ENCODE measurements at places on chromosomes 4 and X.
A peak's percentile ranks its signal among the peaks of the same experiment; 100 is the strongest.

DNA sequence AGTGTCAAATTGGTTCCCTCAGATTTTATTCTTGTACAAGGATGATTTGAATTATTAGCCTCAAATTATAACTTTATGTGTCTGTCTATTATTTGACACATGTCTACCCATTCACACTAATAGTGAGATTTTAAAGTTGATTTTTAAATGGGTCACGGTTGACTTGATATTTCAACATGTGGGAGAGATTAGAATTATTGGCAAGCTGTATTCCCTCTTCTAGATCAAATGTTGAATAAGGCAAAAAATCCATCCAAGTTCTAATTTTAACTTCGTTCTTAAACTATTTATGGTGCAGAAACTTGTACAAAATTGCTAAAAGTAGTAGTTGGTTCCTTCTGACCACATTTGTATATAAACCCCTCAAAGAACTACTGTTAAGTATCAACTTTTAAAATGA lies 1498.0 kb downstream of the STIM2 start:
- DNase-seq = no peak

DNA sequence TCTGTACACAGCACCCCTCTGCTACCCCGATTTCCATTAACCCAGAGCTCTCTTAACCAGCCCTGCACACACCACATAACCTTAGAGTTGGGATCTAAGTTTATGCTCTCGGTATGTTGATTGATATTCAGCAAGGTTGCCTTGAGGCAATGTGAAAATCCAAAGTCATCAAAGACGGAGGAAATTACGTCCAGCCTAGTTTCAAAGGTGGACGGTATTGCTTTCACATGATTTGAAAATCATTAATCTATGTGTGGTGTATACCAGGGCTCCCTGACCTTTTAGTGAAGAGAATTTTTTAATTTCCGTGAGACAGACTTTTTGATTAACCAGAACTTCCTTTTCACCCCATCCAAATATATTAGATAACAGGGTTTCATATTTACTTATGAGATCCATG lies 272.5 kb upstream of the LCORL start:
- no peak for DNase-seq

DNA sequence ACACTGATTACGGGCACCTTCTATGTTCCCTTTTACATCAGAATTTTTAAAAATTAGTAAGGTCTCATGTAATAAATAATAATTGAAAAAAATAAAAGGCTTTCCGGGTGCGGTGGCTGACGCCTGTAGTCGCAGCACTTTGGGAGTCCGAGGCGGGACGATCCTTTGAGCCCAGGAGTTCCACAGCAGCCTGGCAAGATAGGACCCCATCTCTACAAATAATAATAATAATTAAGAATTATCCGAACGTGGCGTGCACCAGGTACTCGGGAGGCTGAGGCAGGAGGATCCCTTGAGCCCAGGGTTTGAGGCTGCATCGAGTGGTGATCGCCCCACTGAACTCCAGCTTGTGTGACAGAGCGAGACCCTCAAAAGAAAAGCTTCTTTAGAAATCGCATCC lies 771 bp upstream of the LAMTOR3 start:
- DNase-seq = no peak

DNA sequence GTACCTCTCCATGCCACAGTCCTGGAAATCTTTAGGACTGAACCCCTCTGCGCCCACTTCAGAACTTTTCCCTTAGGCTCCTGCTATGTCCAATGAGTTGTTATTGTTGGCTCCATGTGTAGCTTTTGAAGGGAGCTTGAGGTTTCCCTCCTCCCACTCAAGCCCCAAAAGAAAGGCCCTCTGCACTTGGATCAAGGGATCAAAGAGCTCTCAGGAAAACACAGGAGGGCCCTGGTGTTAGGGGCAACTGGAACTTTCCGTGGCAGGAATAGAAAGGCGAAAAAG lies 135.0 kb downstream of the RASL11B start:
- no peak for DNase-seq

GRCh38 chrX:118574666-118575065 lies 79.1 kb downstream of the DOCK11 start:
- DNase-seq = no peak

DNA sequence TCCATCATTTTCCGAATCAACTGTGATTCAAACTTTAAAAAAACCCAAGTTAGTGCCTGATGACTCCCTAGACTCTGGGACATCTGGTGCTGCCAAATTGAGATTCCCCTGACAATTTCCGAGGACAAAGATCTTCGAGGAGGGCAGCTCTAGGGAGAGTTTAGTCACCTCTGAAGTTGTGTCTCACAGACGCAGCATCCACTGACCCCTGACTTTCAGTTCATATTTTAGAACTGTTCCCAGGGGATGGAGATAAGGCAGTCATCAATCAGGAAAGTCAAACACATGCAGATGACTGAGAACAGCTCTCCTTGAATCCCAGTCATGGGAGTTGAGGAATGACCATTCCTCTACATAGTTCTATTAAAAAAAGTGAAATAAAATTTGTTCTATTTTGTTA lies 643.9 kb downstream of the TRIML1 start:
- peak; percentile 35 for DNase-seq

DNA sequence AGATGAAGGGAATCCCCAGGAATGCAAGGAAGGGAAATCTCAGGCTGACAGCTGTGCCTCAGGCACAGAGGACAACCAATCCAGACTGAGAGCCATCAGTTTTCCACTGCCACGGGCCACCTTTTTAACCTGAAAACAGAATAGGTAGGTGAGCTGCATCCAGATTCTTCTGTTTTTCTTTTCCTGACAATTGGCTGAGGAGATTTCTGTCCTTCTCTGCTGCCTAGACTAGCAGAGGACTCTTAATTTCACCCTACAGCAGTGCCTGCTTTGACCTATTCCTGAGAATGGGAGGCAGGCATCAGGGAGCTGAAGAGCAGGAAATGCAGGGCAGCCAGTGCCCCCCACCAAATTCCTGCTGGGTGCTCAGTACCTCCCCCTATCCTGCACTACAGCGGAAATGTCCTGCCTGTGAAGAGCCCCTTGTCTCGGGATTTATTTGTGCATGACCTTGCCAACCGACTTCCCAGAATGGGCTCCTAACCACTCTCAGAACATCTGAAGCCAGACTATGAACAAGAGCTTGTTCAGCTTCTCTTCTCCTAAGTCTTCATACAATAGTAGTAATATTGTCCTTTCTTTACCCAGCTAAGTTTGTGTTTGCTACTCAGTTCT lies 65.1 kb downstream of the CASK start:
- no peak for DNase-seq

DNA sequence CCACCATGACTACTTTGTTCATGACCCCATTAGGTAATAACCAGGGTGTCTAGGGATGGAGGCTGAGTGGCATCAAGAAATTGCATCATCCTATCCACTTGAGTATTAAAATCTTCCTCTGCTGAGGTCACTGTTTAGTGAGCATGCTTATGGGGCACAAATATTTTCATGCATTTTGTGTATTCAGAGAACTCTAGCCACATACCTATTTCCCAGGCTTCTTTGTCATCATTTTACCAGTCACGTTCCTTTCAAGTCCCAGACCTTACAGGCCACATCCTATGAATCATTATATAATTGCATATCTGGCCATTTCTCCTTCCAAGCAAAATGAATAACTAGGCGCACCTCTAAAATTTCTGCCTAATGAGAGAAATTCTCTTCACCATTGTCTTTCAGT lies 1882.9 kb upstream of the AGA start:
- no peak for DNase-seq

- peak; percentile 18 for DNase-seq
Observed at GRCh38 chr4:89254847-89255246, 52.8 kb downstream of the GPRIN3 start.

GRCh38 chr4:184385705-184386141 lies 88.6 kb downstream of the IRF2 start:
- DNase-seq = no peak

- no peak for DNase-seq
Observed at GRCh38 chrX:113962343-113962742, 621.5 kb upstream of the HTR2C start.

GRCh38 chrX:119647552-119648420 lies 41.6 kb upstream of the NKRF start:
- DNase-seq = no peak

DNA sequence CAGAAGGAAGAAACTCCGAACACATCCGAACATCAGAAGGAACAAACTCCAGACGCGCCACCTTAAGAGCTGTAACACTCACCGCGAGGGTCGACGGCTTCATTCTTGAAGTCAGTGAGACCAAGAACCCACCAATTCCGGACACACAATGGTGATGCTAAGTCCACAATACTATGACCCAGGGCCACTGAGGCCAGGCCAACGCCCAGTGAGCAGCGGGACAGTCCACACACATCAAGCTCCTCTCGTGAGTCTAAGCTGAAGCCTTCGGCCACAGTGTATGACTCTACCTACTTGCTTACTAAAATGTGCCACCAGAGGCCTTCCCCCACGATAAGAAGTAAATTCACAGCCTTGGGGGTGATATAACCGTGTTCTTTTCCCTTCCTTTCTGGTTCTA lies 10.2 kb upstream of the CDKN2AIP start:
- DNase-seq = no peak

- DNase-seq = peak; percentile 15
Observed at GRCh38 chr4:22500831-22501714, 14.8 kb downstream of the ADGRA3 start.

DNA sequence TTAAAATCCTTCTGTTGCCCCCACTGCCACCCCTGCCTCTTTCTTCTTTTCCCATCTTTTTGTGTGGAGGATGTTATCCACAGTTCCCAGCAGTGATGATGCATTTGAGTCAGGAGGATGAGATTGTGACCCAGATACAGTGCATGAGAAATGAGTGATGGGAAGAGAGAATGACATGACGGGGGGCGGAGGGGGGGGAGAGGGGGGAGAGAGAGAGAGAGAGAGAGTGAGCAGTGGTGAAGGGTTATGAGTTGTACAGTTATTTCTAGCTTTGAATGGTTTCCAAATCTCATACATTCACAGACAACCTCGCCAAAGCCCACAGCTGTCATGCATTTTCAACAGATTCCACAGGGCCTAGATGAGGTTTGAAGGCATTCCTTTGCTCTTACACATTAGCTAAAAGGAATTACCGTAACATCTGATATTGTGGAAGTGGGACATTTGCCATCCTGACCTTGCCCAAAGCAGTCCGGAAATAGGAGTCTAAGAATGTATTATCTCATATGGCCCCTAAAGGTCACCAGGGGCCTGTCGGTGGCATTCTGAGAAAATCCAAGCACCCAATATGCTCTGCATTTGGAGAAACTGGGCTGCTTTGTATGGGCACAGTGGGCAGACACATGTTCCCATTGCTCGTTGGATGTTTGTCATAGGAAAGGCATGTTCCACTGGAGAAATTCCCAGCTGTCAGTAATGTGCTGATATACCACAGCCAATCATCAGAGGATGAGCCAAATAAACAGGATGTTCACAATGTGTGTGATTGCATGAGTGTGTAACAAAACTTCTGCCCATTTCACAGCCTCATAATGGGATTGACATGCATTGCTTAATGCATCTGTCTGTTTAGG lies 435.8 kb downstream of the SPRY1 start:
- peak; percentile 100 for DNase-seq

DNA sequence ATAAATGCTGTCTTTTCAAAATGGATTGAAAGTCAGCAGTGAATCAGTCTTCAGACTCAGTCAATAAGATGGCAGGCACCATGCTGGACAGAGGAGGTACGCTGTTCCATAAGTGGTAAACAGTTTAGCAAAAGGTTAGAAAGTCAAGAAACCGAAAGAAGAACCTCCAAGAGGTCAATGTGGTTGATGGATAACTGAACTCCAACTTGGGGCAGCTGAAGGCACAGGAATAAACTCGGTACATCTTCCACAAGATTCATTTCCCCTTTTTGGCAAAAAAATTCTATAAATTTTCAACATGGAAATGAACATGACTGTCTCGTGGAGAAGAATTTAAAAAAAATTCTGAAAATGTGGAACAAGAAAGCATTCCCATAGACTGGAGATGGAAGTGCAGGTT lies 18.4 kb upstream of the SEL1L3 start:
- no peak for DNase-seq

- no peak for DNase-seq
Observed at GRCh38 chrX:114075073-114075673, 508.7 kb upstream of the HTR2C start.

GRCh38 chr4:114015444-114015899 lies 36.0 kb upstream of the ARSJ start:
- DNase-seq = peak; percentile 98

GRCh38 chrX:70354716-70355115 lies 64.8 kb downstream of the KIF4A start:
- DNase-seq = peak; percentile 3

DNA sequence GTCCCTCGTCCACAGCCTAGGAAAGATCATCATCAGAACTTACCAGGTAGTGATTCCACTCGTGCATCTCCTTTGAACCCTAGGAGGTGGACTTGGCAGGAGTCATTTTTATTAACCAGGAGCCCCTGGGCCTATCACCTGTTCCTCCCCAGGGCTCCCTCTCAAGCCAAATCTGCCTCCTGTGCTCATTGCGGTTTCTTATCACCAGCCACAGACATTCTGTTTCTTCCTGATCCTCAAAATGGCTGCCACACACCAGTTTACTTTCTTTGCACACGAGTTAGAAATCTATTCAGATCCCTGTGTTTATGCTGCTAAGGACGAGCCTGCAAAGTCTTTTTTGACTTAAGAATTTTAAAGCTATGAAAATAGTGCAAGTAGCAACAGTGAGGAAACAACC lies 354.5 kb upstream of the BOD1L1 start:
- DNase-seq = no peak

- no peak for DNase-seq
Observed at GRCh38 chr4:125464146-125464545, 149.4 kb downstream of the FAT4 start.

- DNase-seq = no peak
Observed at GRCh38 chr4:184951668-184952160, 66.6 kb upstream of the HELT start.

All from fibroblast of skin of scalp (primary cell).